Stimulated activated CD8-positive, alpha-beta memory T cell treated with anti-CD3 and anti-CD28 coated beads, Interleukin-4, amount 100 ng/mL, for 1 hour (primary cell): ENCODE measurements at places on chromosomes 5 and 9.

GRCh38 chr5:66922881-66923280, 273.7 kb downstream of the CD180 start:
- no peak for DNase-seq

- no peak for DNase-seq
These were observed 26.9 kb upstream of the PCA3 start for GRCh38 chr9:76737154-76737902.

GRCh38 chr5:68953231-68953874, 140.5 kb upstream of the SLC30A5 start:
- DNase-seq, result no peak

DNA sequence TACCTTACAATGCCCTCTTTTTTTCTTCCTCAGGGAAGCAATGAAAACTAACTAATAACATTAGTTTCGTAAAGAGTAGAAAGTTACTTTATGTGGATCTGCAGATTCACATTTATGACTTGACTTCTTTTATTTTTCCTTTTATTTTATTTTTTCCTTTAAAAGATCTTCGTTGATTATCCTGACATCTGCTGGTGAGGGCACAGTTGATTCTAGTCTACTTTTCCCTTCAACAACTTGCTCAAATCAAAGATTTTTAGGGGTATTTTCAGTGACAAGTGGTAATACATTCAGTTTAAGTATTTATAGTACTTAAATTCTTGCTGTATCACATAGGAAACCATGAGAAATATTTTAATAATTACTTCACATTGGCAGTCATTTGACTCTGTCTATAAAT, 4.9 kb downstream of the EDIL3 start:
- no peak for DNase-seq

GRCh38 chr5:7096294-7096693, 299.6 kb upstream of the ADCY2 start:
- no peak for DNase-seq

- no peak for DNase-seq
These were observed 121.9 kb upstream of the GRHPR start for GRCh38 chr9:37300620-37301019.

GRCh38 chr5:127351418-127351817, 60.8 kb downstream of the MEGF10 start:
- no peak for DNase-seq

DNA sequence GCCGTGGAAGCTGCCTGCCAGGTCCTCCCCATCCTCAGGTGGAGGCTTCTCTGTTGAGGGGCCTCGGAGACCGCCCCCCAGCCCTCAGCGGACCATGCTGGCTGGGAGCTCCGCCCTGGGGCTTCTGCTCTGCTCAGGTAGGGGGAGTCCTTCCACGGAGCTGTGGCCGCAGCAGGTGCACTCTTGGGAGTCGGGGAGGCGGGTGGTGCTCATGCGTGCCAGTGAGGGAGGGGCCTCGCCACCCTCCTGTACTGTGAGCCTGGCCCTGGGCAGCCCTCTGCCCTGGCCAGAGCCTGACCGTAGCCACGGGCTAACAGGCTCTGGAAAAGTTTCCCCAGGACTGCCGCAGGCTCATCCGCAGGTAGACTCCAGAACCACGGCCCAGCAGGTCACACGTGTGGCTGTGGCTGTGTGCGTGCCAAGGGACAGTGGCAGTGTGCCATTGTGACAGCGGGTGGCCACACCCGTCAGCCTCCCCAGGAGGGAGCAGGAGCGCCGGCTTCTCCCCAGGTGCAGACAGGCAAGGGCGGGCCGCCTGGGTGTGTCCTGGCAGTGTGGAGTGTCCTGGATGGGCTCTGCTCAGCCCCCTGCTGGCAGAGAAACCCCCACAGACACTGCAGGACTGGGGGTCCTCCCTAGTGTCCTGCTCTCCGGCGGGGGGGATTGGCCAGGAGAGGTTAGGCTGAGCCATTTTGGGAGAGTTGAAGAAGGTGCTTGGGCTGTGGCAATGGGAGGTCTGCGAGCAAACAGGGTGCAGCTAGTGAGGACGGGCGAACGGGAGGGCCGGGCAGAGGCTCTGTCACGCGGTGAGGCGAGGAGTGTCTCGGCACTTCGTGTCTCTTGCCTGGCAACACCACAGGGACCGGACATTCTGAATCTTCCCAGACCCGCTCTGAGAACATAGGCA, 29.5 kb downstream of the TPPP start:
- no peak for DNase-seq

GRCh38 chr9:14242150-14242805, 71.7 kb downstream of the NFIB start:
- no peak for DNase-seq

DNA sequence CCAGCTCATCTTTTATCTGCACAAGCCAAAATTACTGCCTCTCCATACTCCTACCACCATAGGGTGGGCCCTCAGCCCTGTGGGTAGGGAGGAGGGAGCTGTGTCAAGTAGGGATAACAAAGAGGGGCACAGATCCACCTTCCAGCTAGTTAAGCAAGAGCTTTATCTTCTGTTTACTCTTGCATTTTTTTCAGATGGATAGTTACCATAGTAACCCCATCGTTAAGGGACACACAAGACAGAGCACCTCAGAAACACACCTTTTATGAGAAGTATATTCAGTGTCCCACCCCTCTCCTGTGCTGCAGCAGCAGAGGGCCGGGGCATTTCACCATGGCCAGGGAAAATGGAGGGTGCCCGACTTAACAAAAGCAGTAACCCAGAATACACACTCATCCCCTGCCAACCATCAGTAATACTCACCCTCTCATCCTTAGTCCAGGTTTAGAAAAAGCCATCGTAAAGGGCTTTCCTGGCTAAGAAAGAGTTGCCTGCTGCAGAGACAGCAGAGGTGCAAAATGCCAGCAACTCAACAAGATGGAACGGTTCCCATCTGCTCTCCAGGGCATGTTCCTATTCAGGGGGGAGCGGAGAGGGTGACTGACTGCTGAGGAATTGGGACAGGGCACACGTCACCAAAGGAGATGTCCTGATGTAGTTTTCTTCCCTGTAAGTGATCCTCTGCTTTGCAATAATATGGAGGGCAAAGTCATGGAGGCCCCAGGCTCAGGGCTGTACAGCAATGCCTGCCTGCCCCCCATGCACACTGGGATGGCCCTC, 25.1 kb downstream of the MACROH2A1 start:
- no peak for DNase-seq

- DNase-seq, result no peak
These were observed 52.1 kb upstream of the LMX1B start for GRCh38 chr9:126561582-126561981.

- DNase-seq, result no peak
These were observed 58.0 kb downstream of the ANXA2R start for GRCh38 chr5:42982107-42982622.

GRCh38 chr9:23502004-23502403, 324.0 kb downstream of the ELAVL2 start:
- no peak for DNase-seq

GRCh38 chr9:35791297-35791921, at the start of gene NPR2:
Gene NPR2 (plus strand): TSS chr9:35791591. CDS start chr9:35792409, 818 bp downstream.
- DNase-seq, result no peak

DNA sequence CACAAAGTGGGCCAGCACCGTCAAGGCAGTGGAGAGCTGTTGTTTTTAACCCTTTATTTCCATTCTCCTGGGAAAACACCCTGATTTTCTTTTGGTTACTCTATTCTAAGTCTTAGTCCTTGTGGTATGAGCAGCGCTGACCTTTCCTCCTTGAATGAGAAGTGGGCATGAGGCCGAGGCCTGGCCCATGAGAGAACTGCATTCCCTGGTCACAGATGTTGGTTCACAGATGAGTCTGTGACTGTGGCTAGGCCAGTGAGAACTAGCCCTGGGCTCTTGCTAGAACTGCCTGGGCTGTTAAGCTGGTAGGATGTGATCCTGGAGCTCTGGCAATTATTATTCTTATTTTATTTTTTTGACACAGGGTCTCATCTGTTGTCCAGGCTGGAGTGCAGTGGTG, 71.7 kb upstream of the KLF9 start:
- DNase-seq, result no peak

DNA sequence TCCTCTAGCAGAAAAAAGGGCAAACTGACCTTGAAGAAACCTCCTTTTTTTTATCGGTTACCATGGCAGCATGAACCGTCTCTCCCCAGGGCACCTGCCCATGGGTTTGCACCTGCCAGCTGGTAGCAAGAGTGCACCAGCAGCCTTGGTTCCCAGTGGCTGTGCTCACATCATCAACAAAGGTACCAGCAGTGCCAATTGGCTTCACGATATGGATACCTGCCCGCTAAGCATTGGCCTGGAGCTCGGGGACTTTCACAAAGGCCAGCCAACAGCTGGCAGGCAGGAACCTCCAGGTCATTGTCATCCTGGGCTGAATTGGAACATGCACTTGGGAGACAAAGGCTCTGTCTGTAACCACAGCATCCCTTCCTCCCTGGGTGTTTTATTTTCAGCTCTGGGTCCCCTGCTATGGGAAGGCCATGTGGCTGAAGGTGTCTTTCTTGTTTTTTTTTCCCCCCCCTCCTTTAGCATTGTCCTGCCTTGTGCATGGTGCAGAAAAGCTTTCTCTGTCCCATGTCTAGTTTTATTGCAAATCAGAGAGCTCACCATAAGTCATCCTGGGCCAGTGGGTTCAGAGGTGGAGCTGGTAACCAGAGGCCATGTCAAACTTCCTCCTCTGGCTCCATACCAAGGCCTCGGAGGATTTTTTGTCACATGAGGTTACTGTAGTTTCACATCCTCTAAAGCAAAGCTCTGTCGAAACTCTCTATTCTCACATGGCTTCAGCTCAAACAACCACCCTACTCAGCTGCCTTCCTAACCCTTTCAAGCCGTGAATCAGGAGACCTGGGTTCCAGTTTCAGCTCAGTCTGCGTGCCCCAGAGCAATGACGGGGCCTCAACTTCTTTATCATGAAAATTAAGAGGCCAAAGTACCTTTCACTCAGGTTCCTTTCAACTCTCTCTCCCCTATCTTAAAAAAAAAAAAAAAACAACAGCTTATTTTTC, 145.5 kb upstream of the MAP3K1 start:
- DNase-seq, result no peak

- no peak for DNase-seq
These were observed 32.4 kb downstream of the LPAR1 start for GRCh38 chr9:111005746-111006470.

- DNase-seq, result no peak
These were observed 154.3 kb upstream of the ZNF618 start for GRCh38 chr9:113721856-113722255.

DNA sequence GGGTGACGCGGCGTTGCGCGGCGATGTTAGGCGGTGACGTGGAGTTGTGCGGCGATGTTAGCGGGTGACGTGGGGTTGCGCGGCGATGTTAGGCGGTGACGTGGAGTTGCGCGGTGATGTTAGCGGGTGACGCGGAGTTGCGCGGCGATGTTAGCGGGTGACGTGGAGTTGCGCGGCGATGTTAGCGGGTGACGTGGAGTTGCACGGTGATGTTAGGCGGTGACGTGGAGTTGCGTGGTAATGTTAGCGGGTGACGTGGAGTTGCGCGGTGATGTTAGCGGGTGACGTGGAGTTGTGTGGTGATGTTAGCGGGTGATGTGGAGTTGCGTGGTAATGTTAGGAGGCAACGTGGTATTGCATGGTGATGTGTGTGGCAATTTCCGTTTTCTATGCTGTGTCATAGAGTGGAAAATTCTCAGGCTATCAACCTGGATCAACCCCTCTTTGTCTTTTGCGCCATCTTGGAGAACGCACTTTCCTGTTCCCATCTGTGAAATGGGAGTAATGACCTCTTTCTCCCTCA, 76.0 kb downstream of the ANKRD33B start:
- DNase-seq, result no peak

DNA sequence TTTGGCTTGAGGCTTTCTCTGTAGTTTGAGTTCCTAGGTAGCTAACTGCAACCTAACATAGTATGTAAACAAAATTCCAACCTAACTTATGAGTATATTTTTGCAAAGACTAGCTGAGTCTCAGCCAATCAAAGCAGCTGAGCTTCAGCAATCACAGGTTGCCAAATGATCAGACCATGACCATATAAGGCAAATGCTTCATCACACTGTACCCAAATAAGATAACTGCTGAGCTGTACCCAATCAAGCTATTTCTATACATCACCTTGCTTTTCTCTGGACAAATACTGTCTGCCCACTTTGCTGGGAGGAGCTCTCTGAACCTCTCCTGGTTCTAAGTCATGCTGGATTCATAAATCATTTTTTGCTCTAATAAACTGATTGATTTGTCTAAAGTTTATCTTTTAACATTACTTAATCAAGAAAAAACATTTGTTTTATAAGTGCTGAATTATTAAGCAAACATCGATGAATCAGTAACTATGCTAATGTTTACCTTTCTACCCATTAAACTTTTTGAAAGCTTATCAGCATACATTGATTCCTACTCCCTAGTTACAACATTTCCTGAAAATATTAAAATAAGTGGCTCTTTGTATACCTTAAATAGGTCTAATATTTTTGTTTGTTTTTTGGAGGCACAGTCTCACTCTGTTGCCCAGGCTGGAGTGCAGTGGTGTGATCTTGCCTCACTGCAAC, 129.7 kb upstream of the PCA3 start:
- DNase-seq, result no peak

DNA sequence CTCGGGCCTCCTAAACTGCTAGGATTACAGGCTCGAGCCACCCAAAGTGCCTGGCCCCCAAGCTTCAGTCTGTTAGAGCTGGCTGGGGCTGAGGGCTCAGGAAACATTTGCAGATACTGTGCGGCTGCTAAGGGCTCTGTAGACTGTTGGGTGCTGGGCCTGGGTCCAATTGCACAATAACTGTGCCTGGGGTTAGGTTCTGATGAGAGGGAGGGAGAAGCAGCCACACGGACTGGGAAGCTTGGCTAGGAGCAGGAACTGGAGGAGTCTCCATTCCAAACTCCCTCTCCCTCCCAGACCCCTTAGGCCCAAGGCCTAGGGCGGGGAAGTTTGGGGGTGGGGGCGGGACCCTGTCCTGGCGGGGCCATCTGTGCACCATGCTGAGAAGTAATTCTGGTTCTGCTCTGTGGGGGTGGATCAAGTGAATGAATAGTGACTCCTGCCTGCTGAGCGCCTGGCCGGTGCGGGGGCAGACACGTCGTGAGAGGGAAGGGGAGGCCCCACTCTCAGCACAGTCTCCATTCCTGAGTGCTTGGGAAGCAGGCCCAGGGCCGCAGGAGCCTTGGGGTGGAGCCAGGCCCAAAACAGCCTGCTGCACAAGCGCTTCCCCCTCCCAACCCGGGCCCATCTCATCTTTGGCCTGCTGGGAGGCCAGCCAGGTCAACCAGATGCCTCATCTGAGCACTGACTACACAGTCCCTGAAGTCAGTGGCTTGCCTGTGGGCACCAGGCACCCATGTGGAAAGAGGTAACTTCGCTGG, 1.5 kb downstream of the ASS1 start:
- DNase-seq, result no peak

GRCh38 chr5:4717446-4717845, 422.7 kb upstream of the ADAMTS16 start:
- no peak for DNase-seq

DNA sequence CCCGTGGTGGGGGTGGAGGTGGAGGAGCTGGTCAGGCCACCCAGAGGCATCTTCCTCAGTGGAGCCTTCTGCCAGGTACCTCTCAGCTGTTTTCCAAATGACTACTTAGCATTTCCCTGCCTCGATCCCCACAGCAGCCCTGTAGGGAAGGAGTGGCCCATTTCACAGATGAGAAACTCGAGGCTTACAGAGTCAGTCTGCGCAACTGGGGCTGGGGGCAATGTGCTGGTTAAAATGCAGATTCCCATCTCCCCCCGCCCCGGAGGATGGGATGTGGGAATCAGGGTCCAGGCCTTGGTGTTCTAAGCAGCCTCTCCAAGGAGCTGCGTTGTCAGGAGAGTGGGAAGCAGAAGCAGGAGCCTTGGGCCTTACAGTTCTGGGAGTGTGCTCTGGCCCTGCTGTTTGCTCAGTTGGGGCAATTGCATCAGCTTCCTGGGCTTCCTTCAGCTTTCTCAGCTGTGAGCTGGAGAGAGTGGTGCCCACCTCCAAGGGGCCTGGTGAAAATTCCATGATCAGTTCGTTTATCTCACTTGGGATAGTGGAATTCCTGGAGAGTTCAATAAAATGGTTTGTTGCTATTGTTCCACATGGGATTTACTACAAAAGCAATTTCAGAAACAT, 19.4 kb downstream of the ERGIC1 start:
- no peak for DNase-seq
